Stimulated activated CD4-positive, alpha-beta T cell treated with anti-CD3 and anti-CD28 coated beads, Interleukin-1b, Interleukin-23, amount 100 ng/mL, for 1 hour (primary cell): ENCODE measurements at places on chromosomes 16 and 17.

DNA sequence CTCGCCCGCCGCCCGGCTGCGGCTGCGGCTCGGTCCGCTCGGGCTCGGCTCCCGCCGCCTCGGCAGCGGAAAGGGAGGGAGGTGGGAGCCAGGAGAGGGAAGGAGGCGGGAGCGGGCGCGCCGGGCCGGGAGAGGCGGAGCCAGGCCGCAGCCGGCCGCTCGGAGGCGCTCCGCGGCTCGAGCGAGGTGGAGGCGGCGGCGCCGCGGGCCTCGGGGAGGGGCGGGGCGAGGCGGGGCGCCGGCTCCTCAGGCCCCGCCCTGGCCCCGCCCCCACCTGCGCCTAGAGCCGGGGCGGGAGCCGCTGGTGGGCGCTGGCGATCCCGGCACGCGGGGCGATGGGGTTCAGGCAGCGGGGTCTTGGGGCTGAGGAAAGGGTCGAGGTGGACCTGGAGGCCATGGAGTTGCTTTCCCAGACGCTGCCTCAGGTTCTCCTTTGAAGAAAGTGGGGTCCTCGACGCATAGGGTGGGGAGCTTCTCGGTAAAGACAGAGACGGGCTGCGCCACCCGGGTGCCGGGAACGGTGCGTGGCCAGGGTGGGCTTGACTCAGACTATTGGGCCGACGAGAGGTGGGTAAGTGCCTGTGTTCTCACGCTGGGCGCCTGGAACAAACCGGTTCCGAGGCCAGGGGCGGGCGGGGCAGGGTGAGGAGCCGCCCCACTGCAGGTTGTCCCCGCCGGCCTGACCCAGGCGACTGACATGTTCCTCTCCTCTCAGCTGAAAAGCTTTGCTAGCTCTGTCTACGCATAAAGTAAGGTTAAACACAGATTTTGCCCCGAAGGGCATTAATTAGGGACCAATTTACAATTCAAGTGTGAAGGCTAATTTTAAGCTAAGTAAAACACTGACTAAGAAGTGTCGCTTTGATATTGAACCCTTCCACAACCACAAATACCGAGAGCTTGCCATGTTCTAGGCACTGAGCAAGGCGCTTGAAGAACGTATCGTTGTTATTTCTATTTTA, at the start of gene CMTM4:
Gene CMTM4 (minus strand): TSS at position 75 of the 962 bp plus-strand sequence. CDS start 218 bp downstream, outside the sequence.
- DNase-seq: peak; percentile 64

GRCh38 chr17:55265311-55266021, 706 bp downstream of the HLF start:
- no peak for DNase-seq

DNA sequence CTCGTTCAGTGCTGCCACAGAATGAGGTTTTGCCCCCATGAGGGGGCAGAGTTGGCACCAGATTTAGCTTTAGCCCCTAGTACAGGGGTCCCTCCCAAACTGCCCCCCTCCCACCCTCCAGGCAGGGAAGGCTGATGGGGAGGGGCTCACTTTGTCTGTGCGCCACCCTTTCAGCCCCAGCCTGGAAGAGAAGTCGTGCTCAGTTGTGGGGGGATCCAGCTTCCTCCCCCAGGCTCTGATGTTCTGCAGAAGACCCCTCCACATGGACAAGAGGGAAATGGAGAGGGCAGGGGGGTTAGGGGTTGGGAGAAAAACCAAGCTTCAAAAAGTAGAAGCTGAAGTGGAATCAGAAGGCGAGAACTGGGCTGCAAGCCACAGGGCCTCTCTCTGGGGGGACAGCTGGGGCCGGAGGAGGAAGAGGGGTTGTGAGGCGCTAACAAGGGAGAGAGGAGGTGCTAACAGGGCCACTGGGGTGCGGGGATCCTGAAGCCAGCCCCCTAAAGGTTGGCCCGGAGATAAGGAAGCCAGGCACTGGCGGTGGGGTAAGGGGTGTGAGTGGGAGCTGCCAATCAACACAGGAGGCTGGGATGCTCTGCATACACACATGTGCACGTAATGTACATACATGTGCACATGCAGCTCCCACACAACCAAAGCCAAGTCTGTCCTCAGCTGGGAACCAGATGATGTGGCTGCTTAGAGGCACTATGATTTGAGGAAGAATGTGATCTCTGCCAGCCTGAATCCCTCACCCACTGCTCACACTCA, 7.0 kb upstream of the TMEM92 start:
- no peak for DNase-seq

- no peak for DNase-seq
These were observed 343.2 kb upstream of the MAF start for GRCh38 chr16:79943736-79944135.

DNA sequence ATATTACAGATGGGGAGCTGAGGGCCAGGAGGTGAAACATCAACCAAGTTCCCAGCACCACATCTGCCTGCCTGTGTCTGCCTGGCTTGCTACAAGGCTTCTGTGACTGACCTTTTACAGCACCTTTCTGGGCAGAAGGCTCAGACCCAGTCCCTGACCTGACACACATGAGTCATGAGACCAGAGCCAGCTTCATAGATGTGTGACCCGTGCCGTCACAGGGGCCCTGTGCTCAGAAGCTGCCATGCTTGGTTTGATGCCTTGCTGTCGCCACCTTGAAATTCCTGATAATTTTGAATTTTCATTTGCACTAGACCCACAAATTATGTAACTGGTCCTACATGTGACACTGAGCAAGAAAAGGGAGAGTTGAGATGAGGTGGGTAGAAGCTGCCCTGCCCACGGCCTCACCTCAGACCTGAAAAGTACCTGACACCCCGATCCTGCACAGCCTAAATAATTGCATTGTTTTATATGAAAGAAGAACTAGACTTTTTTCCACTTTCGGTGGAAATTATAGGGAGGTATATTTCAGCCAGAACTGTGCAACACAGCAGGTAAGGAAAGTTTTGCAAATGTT, 13.3 kb upstream of the PECAM1 start:
- DNase-seq: no peak

DNA sequence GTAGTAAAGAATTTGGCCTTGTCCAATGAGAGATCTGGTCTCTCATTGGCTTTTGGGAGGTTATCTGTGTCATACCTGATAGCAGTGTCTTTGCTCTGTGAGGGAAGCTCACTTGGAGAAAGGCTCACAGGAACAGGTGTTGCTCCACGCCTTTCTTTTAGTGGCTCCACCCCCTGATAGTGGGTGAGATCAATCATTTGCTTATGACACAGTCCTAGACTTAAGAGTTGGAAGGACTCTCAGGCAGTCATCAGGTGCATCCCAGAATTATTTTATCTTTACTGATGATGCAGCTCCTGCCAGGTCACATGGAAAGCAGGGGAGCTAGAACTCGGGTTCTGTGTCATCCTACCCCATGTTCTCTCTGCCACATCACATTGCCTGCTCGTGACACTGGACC, 59.3 kb downstream of the CENPV start:
- DNase-seq: no peak

DNA sequence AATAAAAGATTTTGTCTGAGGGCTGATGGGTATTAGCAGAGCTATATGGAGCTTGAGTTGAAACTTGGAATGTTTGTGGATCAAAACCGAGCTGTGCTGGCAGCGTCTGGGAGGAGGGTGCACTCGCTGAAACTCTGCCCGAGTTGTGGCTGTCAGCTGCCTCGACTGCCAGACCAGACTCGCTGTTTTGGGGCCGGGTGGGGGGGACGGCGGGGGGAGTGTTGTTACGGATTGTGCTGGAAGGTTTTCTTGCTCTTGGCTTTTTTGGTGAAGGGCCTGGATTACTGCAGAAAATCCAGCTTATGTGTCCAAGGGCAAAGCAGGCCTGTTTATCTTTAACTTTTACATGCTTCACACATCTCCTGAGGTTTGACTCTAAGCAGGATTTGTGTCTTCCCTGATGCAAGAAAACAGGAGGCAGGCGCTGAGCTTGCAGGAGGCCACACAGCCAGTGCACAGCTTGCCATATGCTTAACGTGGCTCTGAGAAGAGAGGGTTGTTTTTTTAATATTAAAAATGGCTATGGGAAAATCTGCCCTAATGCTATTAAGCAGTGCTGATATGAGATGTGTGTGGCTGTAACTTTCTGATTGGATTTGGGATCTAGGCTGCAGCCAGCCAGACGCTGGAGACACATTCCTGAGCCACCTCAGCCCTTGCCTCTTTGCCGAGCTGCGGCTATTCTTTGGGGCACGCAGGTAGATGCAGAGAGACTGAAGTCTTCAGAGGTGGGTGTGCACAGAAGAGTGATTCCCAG, 20.5 kb upstream of the RPTOR start:
- DNase-seq: no peak

DNA sequence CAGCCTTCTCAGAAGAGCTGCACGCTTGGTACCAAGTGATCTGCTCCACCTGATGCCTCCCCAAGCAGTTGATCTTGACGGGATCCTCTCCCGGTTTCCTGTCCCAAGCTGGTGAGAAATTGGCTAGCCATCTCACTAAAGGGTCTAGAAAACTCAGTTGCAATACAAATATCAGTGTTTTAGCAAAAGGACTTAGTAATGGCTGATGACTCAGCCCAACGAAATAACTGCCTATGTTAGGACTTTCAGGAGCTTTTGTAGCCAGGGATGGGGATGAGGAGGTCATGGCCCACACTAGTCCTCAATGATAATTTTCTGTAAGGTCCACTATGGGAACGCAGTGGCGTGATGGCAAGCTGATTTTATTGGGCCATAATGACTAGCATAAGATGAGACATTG, 23.3 kb upstream of the ENGASE start:
- DNase-seq: no peak

DNA sequence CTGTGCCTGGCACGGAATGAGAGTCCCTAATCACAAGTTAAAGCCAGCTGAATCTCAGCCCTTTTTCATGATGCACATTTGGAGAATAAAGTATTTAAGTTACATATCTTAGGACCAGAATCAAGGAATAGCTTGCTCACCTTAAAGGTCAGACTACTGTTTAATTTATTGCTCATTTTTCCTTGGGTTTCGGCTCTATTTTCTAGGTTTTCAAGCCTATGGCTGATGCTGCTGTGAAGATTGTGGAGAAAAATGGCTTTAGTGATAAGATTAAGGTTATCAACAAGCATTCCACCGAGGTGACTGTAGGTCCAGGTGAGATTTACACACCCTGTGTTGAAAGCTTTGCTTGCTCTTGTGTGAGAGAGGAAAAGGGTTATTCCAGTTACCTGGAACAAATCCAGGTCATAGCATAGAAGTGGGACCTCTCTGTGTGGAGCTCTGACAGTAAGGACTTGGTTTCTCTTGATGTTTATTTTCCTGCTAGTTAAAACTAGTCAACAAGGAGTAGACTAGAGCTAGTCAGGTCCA, 18.1 kb downstream of the PRMT7 start:
- DNase-seq: no peak

GRCh38 chr17:13619462-13619861, 17.7 kb upstream of the HS3ST3A1 start:
- DNase-seq: no peak

DNA sequence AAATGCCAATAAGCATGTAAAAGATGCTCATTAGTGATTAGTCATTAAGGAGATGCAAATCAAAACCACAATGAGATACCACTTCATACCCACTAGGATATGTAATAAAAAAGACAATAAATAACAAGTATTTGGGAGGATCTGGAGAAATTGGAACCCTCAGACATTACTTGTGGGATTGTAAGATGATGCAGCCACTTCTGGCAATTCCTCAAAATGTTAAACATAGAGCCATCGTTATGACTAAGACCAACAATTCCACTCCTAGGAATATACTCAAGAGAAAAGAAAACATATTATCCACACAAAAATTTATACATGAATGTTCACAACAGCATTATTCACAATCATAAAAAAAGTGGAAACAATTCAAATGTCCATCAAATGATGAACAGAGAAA, 336.2 kb upstream of the PMFBP1 start:
- DNase-seq: no peak

- DNase-seq: no peak
These were observed 8.9 kb upstream of the AXIN1 start for GRCh38 chr16:361341-361871.

DNA sequence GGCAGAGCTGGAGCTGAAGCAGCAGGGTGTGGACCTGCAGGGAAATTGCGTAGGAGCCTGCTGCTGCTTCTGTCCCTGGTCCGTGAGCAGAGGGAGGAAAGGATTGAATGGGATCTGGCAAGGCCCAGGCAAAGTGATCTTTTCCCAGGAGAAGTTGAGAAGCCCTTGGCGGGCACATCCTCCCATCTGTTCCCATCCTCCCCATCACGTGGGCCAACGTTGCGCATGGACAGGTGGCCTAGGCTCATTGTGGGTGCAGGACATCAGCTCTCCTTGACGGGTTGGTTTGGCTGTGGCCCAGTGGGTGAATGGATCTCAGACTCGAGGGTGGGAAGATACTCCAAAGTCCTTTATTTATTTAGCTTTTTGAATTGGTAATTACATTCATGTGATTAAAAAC, 29.4 kb upstream of the POLR3E start:
- no peak for DNase-seq

- no peak for DNase-seq
These were observed 12.2 kb upstream of the SMARCD2 start for GRCh38 chr17:63854709-63855108.

- DNase-seq: peak; percentile 45
These were observed 17.6 kb downstream of the HIGD1B start for GRCh38 chr17:44865231-44865660.

DNA sequence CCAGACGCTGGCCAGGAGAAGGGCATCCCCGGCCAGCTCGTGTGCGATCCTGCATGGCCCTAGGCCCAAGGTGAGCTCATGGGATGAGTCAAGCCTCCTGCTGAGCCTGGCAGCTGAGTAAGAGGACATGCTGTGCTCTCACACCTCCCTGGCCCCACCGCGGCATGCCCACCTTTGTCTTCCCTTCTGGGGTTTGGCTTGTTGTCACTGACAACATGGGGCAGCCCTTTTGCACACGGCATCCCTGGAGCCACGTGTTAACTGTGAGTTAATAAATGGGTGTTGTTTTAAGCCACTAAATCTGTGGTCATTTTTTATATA, 8.9 kb upstream of the TNS4 start:
- no peak for DNase-seq
